ENCODE measurements at places on chromosomes 7 and 10. TPM values are rescaled to one million over a fixed set of nuclear protein-coding genes. Genes with fewer than 3 reads are reported as not detected.

Gene KDM7A
- total RNA-seq, result 54.9 TPM

Gene ZNF37A
- 11.0 TPM for total RNA-seq

Gene NPFFR1
- total RNA-seq, result not detected

Gene PTCD1
- 6.6 TPM for total RNA-seq

Gene EFCAB10
- total RNA-seq, result 0.82 TPM

Gene PRF1
- total RNA-seq, result not detected

Gene TMEM139
- 2.2 TPM for total RNA-seq

Gene APBB1IP
- total RNA-seq, result 0.14 TPM

Gene BMS1
- 15.1 TPM for total RNA-seq

Gene CPA2
- 0.40 TPM for total RNA-seq

Gene ACSM6
- total RNA-seq, result not detected

Gene SCART1
- total RNA-seq, result 0.29 TPM

Gene SYT15
- total RNA-seq, result 1.8 TPM

Gene BET1
- 28.1 TPM for total RNA-seq

Gene ERVW-1
- total RNA-seq, result 1.6 TPM

Gene PNLIPRP1
- total RNA-seq, result not detected

Gene SCD
- 355 TPM for total RNA-seq

Gene STAG3
- total RNA-seq, result 2.1 TPM

Gene TRPV5
- total RNA-seq, result 0.42 TPM

Gene AVPI1
- 4.3 TPM for total RNA-seq

Gene ZNF727
- total RNA-seq, result not detected

Gene GCK
- total RNA-seq, result 0.29 TPM

Gene BAG3
- total RNA-seq, result 19.5 TPM

Gene NEBL
- total RNA-seq, result 61.6 TPM

Gene SPDYE9
- total RNA-seq, result not detected

Gene CHAT
- total RNA-seq, result not detected

Gene TFR2
- total RNA-seq, result 1.6 TPM

Gene GNAT3
- not detected for total RNA-seq

Gene ANKRD61
- not detected for total RNA-seq

Gene GJD4
- total RNA-seq, result 0.29 TPM

Gene LIPN
- total RNA-seq, result not detected

Gene RSPH10B2
- 0.42 TPM for total RNA-seq

Gene FAM20C
- 33.5 TPM for total RNA-seq

Gene HECW1
- total RNA-seq, result 15.4 TPM

Gene TAS2R41
- not detected for total RNA-seq

Gene GARIN1A
- total RNA-seq, result 0.15 TPM

Gene ADAMTS14
- 0.79 TPM for total RNA-seq

Gene TAS2R39
- not detected for total RNA-seq

Gene ABCC2
- 0.22 TPM for total RNA-seq

Gene HGF
- total RNA-seq, result 0.20 TPM

Gene TEX36
- total RNA-seq, result not detected

Gene LIPA
- total RNA-seq, result 15.5 TPM

Gene AKR1C4
- total RNA-seq, result not detected

Gene TFEC
- total RNA-seq, result not detected

Gene PTF1A
- not detected for total RNA-seq

Gene TMEM140
- not detected for total RNA-seq

Gene TRIM50
- not detected for total RNA-seq

Gene SRRM3
- 5.1 TPM for total RNA-seq
